ENCODE measurements at places on chromosomes 1 and 21.
A peak's percentile ranks its signal among the peaks of the same experiment; 100 is the strongest.

GRCh38 chr1:198088360-198089071 is 68.3 kb upstream of the NEK7 start:
- no peak for ATAC-seq

GRCh38 chr1:26701266-26701994 is 5.6 kb downstream of the ARID1A start:
- no peak for ATAC-seq

DNA sequence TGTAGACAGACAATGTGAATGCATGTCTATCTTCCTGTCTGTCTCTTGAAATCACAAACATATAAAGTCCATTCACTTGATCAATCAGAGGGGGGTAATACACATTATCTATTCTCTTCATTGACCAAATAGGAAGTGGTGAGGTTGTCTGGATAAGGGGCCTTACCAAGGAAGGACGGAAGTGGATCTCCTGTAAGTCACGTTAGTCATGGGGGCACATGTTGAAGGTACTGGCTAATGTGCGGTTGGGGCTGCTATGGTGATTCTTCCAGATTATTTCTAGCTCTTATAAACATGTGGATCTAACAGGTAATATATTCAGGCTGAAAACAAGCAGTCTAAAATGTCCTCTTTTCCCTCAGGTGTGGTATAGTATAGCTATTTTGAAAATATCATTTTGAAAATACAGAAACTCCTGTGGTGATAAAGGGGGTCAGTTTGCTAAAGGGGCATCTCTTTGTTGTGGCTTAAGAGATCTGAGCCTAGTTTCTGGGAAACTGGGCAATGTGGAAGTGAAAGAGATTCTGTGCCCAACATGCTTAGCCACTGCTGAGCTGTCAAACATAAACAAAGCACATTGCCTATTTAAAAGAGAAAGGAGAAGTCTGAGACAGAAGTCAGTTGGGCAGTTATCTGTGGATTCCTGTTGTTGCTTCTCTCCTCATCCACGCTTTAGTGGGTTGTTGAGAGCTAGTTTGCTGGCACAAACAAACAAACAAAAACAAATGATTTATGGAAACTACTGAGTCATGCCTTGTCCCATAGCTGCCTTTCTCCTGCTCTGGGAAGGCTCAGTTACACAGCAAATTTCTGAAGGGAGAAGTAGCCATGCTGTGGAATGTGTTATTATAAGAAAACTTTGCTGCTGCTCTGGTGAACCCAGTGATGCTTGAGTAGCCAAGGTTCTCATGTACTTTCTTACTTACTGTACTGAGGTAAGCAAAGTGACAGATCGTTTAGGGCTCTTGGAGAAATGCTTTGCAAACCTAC is 166.9 kb downstream of the HLX start:
- peak; percentile 43 for ATAC-seq

DNA sequence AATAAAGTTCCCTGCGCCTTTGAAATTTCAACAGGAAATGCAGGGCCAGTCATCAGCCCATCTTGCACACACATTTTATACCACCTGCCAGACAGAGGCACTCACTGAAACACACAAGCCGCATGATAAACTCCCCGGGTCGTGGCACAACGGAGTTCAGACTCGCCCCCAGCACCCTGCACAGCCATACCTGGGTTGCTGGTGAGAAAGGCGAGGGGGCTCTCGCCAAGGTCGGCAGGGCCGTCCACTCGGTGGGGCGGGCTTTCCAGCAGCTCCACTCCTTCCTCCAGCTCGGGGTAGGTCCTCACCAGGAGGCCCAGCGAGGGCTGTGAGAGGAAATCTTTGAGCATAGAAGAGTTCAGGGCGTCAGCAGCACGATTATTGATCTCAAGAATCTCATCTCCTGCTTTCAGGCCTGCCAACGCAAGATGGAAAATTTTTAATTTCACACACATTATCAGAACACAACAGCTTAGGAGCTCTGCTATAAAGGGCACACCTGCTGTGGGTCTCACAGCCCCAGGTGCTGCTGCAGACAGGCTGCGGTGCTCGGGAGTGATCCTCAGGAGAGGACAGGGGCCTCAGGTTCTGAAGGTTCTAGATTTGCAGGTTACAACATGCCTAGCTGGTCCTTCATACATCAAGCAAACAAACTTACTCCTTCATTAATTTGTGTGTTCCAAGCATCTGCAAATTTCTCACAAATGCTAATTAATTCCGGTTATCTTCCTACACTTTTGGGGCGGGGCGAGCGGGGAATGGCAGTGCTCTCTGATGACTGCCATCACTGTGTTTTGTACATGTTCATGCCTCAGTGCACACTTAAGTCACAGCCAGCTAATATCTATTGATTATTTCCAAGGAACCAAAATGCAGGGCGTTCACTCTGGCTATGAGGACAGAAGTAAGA is 144.2 kb upstream of the KRTAP19-8 start:
- ATAC-seq, result no peak

- ATAC-seq, result no peak
Measured at GRCh38 chr1:151718666-151719065, 2.1 kb upstream of the CELF3 start.

DNA sequence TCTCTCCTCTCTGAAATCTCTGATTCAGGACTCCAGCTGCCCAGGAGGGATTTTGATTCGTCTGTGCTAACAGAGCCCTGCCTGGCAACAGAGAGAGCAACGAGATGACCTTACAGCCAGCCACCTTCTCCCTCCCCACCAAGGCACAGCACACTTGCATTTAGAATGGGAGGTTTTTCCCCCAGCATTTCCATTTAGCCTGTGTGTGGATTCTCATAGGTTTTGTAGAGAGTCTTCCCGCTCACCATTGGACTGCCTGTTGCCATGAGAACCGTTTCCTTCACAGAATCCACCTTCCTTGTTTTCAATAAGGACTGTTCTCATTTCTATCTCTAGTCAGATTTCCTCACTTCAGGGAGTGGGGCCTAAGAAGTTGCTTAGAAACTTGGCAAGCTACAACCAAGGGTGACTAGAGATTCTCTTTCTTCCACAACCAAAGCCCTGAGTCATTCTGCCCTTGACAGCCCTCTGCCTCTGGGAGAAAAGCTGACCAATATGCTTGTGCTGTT is 5.8 kb upstream of the IKBKE start:
- peak; percentile 83 for ATAC-seq

Data from gastroesophageal sphincter (tissue), 4 donors.